ENCODE measurements at places on chromosomes 7 and 10.

- DNase-seq, result no peak
Measured at GRCh38 chr7:39741942-39742623, 118.7 kb downstream of the RALA start.

GRCh38 chr7:28629216-28629842 lies 217.0 kb downstream of the CREB5 start:
- no peak for DNase-seq

GRCh38 chr7:134761266-134761665 lies 18.2 kb upstream of the CALD1 start:
- no peak for DNase-seq

- no peak for DNase-seq
Measured at GRCh38 chr7:121322460-121322859, 6.3 kb upstream of the WNT16 start.

GRCh38 chr10:54577682-54578081 lies 223.3 kb downstream of the PCDH15 start:
- no peak for DNase-seq

GRCh38 chr10:103535595-103535994 lies 42.1 kb downstream of the NEURL1 start:
- no peak for DNase-seq

- DNase-seq, result no peak
Measured at GRCh38 chr7:157675427-157675927, 338.7 kb downstream of the DNAJB6 start.

- no peak for DNase-seq
Measured at GRCh38 chr7:131338173-131338572, 10.5 kb downstream of the MKLN1 start.

GRCh38 chr7:122719010-122719578 lies 16.4 kb upstream of the RNF148 start:
- no peak for DNase-seq

- no peak for DNase-seq
Measured at GRCh38 chr10:110791541-110792073, 80.1 kb upstream of the PDCD4 start.

GRCh38 chr7:142323706-142324105 lies 65.8 kb upstream of the PRSS58 start:
- DNase-seq, result peak; percentile 13

GRCh38 chr7:44060948-44061644 lies 4.3 kb downstream of the PGAM2 start:
- no peak for DNase-seq

- DNase-seq, result no peak
Measured at GRCh38 chr7:130409067-130409711, 28.9 kb downstream of the CPA1 start.

DNA sequence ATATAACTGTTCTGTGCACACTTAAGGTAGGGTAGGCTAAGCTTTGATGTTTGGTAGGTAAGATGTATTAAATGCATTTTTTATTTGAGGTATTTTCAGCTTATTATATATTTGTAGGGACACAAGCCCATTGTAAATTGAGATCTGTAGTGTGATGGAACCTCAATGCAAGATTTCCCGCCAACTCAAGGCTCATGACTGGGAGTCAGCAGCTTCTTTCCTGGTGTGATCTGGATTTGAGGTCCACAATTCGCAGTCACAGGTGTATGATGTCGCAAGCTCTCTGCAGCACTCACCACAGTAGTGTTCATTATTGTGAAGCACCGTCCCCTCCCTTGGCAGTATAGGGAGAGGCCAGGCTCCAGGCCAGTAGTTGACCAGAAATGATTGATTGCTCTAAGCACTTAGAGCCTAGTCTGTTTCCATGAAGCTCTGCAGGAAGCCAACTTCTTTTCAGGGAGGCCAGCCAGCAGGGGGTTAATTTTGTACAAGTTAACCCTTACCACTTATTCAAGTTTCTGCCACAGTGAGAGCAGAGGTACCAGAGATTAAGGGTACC lies 54.9 kb downstream of the SEM1 start:
- no peak for DNase-seq

DNA sequence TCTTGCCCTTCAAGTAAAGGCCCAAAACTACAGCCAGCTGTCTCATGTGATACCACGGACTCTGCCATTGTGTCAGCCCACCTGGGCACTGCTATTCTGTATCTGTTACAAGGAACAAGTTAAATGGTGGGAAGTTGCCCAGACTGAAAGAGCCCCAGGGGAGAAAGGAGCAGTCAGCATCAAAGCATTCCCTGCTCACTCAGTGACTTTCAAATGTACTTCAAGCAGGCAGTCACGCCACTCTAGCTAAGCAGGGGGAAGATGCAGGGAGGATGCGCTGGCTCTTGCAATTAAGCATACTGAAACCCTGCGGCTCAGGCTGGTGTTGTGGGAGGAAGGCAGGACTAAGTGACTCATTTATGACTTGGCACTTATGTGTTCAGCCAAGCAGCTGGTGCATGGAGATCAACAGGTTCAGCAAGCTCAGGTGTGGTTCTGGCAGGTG lies 1249.6 kb downstream of the TYW1 start:
- no peak for DNase-seq

DNA sequence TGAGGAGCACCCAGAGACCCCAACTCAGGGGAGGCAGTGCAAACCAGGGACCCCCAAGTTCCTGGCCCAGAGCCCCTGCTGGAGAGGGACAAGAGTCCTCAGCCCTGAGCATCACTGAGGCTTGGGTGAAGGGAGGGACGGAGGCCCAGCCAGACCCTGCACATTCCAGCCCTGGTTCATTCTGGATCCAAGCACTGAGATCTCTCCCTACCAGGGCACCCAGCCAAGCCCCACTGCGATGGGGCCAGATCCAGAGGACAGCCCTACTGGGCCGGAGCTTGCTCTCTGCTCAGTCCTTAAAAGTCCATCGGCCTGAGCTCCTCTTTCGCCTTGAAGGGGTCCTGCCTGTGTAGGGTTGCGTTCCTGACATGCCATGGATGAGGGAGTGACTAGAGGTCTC lies 40.5 kb upstream of the RABGEF1 start:
- DNase-seq, result no peak

GRCh38 chr10:93597075-93597599 lies 3.9 kb downstream of the RBP4 start:
- DNase-seq, result no peak

DNA sequence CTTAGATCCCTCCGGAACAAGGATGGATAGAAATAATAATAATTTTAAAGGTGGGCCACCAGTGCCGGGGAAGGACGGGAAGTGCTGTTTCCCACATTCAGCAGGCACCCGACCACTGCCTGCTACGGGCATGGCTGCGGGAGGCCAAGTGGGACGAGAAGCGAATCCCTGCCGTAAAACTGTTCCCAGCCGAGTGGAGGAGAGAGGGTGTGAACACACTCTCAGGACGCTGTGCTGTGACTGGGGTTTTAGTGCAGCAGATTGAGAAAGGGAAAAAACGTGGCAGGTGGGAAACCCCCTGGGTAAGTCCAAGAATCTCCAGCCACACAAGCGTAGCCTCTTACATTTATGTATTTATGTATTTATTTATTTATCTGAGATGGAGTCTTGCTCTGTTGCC lies 158.8 kb downstream of the DNAJB6 start:
- no peak for DNase-seq

- DNase-seq, result no peak
Measured at GRCh38 chr10:82796510-82796909, 921.5 kb downstream of the NRG3 start.

DNA sequence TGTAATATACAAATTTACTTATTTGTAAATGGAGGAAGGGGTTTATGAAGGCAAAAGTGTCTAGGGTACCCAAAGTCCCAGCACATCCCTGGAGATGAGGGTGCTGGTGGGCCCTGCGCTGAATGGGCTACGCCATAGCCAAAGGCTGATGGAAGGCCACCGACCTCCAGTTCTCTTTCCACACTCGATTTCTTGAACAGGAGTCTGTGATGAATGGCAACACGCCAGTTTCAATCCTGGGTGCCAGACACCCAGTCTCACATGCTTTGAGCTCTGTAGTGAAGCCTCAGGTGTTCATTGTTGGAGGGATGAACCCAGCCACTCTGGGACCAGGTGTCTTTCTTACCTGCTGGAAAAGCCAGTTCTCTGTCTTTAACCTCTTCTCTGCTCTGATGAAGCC lies 752 bp downstream of the LRMDA start:
- no peak for DNase-seq

All from NCI-H460 (cell line).